ENCODE measurements at places on chromosomes 6 and 20.

DNA sequence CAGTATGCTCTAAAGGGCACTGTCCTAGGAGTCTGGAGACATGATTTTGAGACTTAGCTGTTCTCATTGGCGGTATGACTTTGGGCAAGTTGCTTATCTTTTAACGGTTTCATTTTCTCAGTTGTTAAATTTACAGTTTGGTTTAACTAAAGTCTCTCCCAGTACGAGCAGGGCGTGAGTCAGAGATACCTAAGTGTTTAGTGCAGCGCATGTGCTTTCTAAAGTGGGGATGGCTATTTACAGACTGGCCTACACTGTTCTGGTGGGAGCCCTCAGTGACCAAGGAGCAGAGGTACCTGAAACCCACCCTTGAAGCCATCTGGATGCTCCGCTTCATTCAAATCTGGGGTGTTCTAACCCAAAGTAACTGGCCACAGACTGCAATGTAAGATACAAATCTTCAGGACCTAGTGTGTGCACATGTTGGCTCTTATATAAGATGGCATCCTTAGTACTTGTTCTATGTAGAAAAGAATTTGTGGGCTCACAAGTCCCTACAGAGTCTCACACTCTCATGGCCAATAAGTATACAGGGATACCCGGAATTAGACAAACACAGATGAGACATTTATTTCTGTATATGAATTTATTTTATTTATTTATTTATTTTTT is 10.7 kb downstream of the MSH5 start:
- DNase-seq, result no peak

- DNase-seq, result no peak
These were observed 45.5 kb downstream of the STX11 start for GRCh38 chr6:144195671-144196270.

DNA sequence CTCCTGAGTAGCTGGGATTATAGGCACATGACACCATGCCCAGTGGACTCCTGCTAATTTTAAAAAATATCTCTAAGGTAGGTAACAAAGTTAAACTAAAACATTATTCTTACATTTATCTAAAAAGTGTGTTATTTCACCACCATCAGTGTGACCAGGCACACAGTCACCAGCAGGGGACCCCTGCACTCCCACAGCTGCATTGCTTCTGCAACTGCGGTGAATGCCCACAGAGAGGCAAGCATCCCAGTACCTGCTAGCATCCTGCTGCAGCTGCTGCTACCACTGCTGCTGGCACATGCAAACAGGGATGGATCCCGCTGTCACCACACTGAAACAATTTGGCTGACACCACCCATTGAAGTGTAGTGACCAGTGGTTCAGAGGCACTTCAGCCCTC is 21.9 kb upstream of the EPB41L2 start:
- no peak for DNase-seq

DNA sequence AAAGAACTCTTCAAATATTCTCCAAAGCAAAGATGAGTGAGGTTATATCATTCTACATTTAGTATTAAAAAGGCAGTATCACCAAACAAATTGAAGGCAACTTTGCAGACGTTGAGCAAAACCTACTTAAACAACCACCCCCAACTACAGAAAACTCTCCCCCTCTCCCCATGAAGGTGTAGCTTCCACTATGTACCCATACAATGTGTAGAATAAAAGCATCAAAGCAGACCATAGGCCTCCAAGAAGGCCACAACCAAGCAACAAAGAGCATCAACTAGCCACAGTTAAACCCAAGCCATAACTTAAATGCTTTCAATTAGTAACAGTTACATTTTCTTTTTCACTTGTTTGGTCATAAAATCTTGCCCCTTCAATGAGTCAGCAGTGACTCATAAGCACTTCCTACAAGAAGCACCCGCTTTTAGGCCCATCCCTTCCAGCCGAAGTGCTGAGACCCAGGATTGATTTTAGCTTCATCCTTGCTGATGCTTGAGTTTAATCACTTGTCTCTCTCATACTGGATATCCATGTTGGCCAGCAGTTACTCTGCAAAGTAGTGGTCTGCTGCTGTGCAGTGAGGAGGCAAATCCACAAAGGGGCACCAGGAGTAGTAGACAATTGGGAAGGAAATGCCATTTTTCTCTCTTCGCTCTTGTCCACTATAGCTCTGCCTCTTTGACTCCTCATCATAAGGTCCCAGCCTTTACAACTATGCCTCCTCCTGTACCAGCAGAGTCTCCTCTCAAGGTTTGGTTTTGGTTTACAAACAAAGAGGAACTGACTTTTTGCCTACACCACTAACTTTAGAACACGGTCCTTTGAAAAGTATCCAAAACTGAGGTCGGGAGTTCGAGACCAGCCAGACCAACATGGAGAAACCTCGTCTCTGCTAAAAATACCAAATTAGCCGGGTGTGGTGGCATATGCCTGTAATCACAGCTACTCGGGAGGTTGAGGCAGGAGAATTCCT is 8.4 kb upstream of the NUP153 start:
- DNase-seq, result no peak

DNA sequence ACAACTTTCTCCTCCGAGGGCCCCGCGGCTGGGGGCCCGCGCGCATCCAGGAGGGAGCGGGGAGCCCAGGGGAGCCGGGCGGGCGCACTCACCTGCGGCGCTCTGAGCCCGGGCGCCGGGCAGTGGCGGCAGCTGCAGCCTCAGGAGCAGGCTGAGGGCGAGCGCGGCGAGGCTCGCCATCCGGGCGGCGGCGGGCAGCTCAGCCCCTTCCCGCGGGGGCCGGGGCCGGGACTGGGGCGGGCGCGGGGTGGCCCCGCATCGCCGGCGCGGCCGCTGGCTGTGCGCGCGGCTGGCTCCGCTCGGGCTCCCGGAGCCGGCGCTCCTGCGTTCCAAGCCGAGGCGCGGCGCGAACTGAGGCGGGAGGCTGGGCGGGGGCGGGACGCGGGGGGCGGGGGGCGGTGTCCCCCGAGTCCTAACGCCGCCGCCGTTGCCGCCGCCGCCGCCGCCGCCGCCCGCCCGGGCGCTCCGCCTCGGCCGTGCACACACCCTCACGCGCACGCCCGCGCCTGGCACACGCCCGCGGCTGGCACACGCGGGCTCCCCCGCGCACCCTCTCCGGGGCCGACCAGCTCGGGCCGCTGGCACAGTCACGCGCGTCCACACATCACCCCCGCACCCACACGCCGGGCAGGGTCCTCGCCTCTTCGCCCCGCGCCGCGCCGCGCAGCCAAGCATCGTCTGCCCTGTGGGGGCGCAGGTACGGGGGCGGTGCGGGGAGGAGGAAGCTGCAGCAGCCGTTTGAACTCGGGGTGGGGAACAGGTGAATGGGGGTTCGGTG is at the start of gene PTPRT:
TSS of gene PTPRT (minus strand) at position 353 of the 778 bp plus-strand sequence. CDS start at position 180, 173 bp downstream.
- DNase-seq, result no peak

- no peak for DNase-seq
These were observed 217.7 kb upstream of the RIN2 start for GRCh38 chr20:19540392-19540791.

- DNase-seq, result peak; percentile 6
These were observed 5.6 kb upstream of the VNN2 start for GRCh38 chr6:132763269-132763668.

DNA sequence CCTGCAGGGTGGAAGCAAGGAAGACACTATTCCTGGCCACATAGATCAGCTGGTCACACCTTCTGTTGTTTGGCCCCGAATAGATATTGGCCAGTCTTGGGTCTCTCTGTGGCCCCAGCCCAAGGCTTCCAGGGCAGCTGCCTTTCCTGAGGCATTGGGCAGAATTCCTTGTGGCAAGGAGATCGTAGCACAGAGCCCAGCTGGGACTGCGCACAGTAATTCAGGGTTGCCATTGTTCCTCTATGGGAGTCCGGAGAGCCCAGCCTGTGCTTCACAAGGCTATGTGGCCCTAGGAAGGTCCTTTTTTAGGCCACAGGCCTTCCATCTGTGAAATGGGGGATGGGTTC is 6.9 kb downstream of the SGK2 start:
- DNase-seq, result no peak

DNA sequence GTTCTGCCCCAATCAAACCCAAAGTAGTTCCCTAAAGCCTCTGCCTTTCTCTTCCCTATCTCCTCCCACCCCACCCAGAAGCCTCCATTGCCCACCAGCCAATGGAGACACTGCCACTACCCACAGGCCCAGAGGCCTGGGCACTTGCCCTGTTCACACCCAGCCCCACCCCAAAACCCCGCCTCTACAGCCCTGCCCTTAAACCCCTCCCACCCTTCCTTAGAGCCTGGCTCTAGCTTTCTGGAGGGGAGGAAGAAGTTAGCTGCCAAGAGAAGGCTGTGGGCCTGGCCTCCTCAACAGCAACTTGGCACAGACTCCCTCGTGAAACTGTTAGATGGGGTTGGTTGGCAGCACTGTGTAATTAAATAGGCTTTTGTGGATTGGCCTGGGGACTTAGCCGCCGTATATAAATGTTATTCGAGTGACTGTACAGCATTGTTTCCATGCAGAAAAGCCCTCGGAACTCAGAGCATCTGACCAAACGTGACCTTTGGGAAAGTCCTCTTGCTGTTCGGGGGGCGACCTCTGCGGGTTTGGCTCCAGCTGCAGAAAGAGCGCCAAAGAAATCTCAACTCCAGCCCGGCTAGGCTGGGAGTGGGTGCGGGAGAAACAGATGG is 31.4 kb downstream of the COL11A2 start:
- DNase-seq, result no peak

GRCh38 chr6:35343835-35344550 is 1.6 kb downstream of the PPARD start:
- no peak for DNase-seq

DNA sequence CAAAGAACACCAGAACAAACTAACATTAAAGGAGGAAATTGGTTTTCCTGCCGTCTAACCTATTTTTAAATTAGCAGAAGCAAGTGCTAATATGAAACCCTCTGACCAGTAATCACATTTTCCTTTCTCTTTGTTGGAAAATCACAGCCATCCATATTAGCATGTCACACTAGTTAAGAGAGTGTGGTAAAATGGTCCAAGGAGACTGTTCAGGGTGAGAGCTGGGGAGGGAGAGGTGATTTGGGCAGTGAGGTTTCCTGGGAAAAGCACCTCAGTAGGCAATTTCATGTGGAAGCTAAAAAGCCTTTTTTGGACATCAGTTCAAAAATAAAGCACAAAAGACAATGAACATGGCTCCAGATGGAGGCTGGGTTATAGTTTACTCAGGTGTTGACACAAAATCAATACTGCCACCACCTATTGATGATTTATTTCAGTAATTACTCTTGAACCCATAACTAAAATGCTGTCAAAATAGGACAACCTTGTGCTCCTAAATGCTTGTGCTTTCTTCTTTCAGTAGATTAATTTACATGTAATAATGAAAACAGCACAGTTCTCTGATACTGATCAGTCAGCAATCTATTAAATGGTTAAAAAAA is 333.2 kb downstream of the SAMD5 start:
- DNase-seq, result no peak

DNA sequence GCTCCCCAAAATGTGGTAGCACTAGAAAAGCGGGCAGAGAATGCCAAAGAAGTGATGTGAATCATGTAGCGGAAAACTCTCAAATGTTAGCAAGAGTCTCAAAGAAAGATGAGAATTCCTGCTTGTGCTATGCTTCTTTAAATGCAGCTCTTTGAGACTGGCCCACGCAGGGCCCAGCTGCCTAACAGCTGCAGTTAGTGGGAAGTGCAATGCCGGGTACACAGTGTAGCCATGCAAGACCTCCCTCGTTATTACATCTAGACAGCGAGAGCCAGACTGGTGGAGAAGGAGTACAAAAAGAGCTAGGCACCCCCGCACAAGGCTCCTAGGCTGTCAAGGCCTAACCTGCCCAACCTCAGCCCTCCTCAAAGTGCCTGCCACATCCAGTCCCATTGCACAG is 201.7 kb upstream of the PRDM1 start:
- no peak for DNase-seq

- no peak for DNase-seq
These were observed 34.7 kb downstream of the PLAGL1 start for GRCh38 chr6:143973097-143973966.

- no peak for DNase-seq
These were observed 398.0 kb downstream of the PLCB1 start for GRCh38 chr20:8530022-8530421.

GRCh38 chr6:148650941-148651505 is 95.8 kb upstream of the UST start:
- no peak for DNase-seq

GRCh38 chr20:53208110-53208832 is 236.1 kb downstream of the TSHZ2 start:
- DNase-seq, result no peak

GRCh38 chr6:41372832-41373626 is 37.6 kb downstream of the NCR2 start:
- DNase-seq, result no peak

GRCh38 chr6:139940741-139941729 is 566.6 kb upstream of the CITED2 start:
- DNase-seq, result no peak

- no peak for DNase-seq
These were observed 19.9 kb upstream of the CRIP3 start for GRCh38 chr6:43328528-43328927.

DNA sequence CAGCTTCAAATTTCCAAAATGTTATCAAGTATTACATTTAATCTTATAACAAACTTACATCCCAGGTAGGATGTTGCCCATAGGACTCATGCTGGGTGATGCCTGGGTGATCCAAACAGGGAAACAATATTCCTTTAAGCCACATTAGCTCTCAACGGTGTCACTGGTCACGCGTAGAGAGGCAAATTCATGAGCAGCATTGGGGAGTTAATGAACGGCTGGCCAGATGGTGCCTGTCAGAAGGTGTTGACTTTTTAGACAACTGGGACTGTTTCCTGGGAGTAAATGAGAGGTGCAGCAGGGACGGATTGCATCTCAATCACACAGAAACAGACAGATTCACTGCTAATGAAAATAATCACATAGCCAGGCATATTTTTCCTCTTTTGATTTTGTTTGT is 83.3 kb upstream of the ID4 start:
- DNase-seq, result no peak

GRCh38 chr20:13723011-13723410 is 61.7 kb downstream of the ESF1 start:
- no peak for DNase-seq

GRCh38 chr6:119352001-119352400 is 2.4 kb upstream of the MAN1A1 start:
- no peak for DNase-seq

DNA sequence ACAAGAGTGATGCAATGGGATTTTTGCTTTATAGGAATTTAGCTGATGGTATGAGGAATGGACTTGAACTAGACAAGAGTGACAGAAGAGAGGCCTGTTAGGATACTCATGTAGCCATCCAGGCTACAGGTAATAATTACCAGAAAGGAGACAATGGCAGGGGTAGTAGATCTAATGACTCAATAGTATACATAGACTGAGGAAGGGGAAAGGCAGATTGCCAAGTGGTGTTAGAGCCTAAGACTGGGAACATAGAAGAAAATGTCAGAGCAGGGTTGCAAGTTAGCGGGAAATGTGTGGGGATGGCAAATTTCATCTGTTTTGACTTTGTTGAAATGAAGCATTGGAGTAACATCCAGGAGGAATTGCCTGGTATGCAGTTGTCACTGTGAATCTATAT is 295.6 kb downstream of the UTRN start:
- DNase-seq, result no peak

GRCh38 chr6:163014736-163015135 is 287.0 kb downstream of the PACRG start:
- no peak for DNase-seq

DNA sequence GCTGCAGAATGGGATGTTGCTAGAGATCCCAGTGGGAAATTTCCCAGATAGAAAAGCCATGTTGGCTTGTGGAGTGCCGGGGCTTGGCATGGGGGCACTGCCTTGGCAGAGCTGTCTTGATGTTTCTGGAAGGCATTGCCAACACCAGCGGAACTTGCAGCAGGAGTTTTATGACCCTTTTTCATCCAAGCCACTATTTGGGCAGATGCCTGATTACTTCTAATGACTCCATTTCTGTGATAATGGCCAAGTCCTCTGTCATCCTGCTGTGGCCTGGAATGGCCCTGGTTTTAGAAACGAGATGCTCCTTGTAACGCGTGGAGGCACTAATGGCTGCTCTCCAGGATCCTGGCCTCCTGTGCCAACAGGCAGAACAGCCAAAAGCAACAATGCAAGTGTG is 229.0 kb downstream of the ZNF217 start:
- DNase-seq, result no peak

Data from stimulated activated CD8-positive, alpha-beta memory T cell treated with anti-CD3 and anti-CD28 coated beads, Interleukin-7, amount 100 ng/mL, for 1 hour (primary cell).